Suppressor macrophage treated with lipopolysaccharide for 4 hours (primary cell): ENCODE measurements at places on chromosomes 7 and 10.

- no peak for DNase-seq
These were observed 403.2 kb downstream of the RPS24 start for GRCh38 chr10:78436706-78437406.

- peak; percentile 89 for DNase-seq
These were observed 100.3 kb upstream of the SVIL start for GRCh38 chr10:29734962-29735627.

- DNase-seq = no peak
These were observed 27.4 kb downstream of the CRPPA start for GRCh38 chr7:16393862-16394422.

DNA sequence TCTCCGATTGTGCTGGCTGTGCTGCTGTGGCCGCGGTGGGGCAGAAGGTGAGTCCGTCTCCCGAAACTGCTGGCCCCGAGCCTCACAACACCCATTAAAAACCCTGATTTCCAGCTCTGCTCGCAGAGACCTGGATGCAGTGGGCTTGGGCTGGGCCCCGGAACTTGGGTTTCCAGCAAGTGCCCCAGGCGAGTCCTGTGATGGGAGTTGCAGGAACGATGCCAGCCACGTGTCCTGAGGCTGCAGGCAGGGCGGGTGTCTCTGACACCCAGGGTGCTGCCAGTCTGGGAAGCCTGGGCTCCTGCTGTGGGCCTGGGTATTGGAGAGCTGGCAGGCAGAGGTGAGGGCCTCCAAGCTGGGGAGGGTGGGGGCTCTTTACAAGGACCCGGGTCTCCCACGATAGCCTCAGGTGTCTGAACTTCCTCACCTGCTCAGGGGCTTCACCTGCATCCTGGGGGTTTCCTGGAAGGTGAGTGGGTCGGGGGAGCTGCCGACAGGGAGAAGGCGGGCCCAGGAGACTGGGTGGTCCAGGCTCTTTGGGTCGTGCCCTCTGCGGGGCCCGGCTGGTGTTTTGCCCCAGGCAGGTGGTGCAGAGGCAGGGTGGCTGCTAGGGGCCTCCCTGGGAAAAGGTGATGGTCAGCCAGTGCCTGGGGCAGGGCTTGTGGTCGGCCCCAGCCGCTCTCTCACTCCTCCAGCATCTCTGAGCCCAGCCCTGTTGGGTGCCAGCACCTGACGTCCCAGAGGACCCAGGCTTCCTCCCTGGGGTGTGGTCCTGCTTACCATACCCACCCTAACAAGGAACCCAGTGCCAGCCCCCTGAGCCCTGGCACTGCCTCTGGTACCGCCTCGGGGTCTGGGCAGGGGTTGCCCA is 180.3 kb downstream of the DNAJB6 start:
- DNase-seq = no peak

DNA sequence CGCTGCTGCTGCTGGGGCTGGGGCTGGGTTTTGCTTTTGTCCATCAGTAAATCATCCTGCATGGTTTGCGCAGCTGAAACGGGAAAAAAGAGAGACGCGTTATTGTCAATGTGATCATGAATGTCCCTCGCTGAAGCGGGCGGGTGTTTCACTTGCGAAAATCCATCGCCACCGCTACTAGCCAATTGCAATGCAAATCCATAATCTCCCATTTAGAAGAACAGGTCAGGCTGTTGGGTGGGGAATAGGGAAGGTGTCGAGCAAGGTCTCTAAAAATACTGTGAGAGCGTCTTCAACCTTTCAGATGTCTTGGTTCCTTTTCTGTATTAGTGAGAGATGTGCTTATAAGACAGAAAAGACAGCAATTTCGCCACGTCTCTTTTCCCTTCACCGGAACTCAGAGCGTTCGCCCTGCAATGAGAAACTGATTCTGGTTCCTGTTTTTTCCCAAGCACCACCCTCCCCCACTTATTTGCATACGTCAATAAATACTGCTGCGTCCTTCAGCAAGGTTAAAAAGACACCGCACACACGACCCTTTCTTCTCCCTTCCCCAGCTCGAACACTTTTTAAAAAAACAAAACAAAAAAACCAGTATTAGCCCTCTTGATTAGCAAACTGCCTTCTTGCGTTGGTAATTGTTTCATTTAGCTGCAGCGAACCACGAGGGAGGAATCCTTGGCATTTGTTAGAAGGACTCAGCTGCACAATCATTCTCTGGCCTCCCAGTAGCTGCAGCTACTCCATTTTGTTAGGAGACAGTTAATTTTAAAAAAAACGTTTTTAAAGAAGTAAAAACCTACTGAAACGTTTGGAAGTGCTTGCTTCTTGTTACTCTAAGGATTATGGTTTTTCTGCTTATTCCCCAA is 50.4 kb downstream of the CPEB3 start:
- peak; percentile 91 for DNase-seq

GRCh38 chr10:88254091-88254490 is 329.0 kb downstream of the RNLS start:
- no peak for DNase-seq

DNA sequence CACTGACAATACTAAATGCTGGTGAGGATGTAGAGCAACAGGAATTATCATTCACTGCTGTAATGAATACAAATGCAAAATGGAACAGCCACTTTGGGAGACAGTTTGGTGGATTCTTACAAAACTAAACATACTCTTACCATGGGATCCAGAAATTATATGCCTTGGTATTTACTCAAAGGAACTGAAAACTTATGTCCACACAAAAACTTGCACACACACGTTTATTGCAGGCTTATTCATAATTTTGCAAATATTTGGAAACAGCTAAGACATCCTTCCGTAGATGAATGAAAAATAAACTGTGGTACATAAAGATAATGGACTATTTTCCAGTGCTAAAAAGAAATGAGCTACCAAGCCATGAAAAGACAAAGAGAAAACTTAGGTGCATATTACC is 69.6 kb downstream of the SEM1 start:
- no peak for DNase-seq

- no peak for DNase-seq
These were observed 103.2 kb downstream of the CNNM2 start for GRCh38 chr10:103021150-103021899.

DNA sequence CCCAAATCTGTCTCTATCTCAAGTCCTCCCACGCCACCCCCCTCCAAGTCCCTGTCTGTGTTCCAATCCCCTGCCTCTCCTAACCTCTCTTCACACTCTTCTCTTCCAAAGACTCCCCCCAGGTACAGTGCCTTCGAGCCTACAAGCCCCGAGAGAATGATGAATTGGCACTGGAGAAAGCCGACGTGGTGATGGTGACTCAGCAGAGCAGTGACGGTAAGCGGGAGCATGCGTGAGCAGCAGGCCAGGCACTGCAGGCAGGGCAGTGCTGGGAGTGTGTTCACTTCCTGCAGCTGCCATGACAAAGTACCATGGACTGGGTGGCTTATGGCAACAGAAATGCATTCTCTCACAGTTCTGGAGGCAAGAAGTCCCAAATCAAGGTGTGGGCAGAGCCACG is 23.4 kb downstream of the ARHGEF5 start:
- no peak for DNase-seq

DNA sequence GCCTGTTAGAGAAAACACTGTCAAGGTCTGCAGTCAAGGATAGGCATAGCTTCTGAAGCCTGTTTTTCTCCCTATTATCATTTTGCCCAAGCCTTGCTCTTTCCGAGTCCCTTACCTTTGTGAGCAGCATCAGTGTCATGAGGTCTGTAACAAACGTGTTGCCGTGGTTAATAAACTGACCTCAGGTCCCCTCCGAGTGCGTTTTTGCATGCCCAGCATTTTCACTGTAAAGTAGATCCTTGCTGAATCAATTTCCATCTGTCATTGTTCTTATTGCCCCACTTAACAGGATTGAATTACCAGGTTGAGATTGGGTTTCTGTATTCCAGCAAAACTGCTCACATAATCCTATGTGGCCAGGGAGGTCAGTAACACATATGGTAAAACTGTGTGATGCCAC is 110.3 kb downstream of the ZNF248 start:
- no peak for DNase-seq

DNA sequence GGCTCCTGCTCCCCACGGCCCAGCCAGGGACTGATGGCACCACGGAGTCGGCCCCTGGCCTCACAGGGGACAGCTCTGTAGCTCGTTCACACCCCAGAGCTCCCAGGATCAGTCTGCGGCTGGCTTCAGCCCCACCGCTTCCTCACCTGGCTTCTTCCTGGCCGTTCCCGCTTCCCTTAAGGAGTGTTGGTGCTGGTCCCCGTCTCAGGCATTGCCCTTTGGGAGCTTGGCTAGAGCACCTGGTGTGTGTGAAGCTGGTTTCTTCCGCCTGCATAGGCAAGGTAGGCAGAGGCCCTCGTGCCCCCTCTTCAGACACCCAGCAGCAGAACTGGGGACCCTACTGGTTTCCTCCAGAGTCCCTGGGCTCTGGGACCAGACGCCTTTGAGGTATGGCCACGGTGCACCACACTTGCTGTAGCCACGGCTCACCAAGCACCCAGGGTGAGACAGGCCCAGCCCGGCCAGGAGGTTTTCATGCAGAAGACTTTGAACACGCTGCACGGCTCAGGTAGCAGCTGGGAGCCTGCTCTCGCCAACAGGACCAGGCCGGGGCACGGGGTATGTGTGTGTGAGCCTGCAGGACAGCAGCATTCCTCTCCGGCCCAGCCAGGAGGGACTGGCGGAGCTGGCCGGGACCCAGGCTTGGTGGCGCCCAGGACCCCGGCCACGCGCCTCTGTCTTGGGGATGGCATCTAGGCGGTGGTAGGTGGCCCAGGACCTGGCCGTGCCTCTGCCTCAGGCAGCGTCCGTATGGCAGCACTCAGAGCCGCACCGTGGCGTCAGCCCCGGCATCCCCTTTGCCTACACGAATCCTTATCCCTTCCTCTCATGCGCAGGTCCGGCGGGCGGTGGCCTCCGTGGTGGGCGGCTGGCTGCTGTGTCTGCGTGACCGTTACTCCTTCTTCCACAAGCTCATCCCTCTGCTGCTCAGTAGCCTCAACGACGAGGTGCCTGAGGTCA is 13.2 kb upstream of the PRKAR1B start:
- DNase-seq = no peak

GRCh38 chr7:98086281-98086718 is 20.4 kb upstream of the LMTK2 start:
- DNase-seq = no peak

DNA sequence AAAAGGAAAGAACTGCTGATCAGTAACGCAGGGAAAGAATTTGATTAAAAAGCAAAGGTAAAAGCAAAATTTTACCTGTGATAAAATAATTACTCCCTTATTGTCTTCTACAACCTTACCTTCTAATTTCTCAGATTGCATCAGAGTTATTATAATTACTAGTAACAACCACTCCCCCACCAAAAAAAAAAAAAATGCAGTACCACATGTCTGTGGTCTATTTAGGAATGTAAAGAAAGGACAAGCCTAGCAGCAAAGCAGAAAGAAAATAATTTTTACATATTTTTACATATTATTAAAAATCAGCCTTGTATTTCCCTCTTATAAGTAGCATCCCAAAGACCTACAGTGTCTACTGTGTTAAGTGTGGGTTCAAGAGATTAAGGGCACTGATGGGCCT is 430.4 kb downstream of the TFEC start:
- DNase-seq = no peak

GRCh38 chr10:50419091-50419490 is 167.8 kb upstream of the ASAH2 start:
- no peak for DNase-seq

- no peak for DNase-seq
These were observed 503.4 kb downstream of the RPS24 start for GRCh38 chr10:78537018-78537417.

- DNase-seq = no peak
These were observed 93.3 kb downstream of the EMX2 start for GRCh38 chr10:117635826-117636225.

DNA sequence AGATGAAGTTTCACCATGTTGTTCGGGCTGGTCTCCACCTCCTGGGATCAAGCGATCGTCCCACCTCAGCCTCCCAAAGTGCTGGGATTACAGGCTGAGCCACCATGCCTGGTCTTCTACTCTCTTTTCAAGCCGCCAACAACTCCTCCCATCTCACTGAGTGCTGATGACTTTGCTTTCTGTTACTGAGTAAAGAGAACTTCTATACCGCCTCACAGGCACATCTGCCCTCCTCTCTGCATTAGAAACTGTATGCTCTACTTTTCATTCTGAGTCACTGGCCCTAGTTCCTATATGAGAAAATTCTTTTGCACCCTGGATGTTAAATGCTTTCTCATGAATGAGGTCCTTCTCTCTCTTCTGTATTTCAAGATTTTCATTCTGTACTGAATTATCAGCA is 2.2 kb upstream of the ZNF239 start:
- no peak for DNase-seq

GRCh38 chr7:36600869-36601530 is 123.3 kb downstream of the AOAH start:
- peak; percentile 46 for DNase-seq

DNA sequence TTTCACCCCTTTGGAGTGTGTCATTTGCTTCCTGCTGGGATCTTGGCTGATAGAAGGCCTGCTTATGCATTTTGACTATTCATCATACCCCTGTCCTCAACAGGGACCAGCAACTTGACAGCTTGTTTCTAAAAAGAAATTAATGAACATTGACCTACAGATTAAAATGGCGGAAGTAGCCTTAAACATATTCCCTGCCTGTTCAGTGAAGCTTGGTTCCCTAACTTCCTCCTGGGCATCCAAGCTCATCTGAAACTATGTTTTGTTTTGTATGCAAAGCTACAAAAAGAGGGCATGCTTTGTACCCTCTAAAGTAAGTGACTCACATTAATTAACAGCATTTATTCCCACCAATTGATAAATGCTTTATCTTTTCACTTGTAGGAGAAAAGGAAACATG is 26.8 kb upstream of the CDK14 start:
- DNase-seq = no peak

- DNase-seq = peak; percentile 57
These were observed 266.0 kb downstream of the GRID1 start for GRCh38 chr10:86100581-86101061.

- DNase-seq = no peak
These were observed 33.2 kb upstream of the NAMPT start for GRCh38 chr7:106317971-106318370.

DNA sequence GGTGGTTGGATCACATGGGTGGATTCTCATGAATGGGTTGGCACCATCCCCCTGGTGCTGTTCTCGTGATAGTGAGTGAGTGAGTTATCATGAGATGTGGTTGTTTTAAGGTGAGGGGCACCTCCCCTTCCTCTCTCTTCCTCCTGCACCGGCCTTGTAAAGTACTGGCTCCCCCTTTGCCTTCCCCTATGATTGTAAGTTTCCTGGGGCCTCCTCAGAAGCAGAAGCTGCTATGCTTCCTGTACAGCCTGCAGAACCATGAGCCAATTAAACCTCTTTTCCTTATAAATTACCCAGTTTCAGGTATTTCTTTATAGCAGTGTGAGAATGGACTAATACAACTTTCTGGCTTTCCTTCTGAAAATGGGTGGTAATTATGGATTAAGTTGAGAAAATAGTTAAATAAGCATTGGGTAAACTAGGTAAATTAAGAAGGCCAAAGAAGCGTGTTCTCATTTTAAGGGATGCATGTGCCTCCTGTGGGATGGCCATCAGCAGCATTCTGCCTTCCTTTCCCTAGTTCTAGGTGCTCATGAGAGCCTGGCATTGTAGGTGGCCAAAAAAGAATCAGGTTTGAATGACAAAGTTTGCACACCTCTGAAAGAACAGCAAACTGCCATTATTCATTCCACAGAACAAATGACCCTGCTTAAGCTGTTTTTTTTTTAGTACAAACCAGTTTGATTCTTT is 241.4 kb upstream of the CCDC6 start:
- DNase-seq = no peak
